ENCODE measurements at places on chromosomes 1 and 21. TPM values are rescaled to one million over a fixed set of nuclear protein-coding genes. Genes with fewer than 3 reads are reported as not detected.
A peak's percentile ranks its signal among the peaks of the same experiment; 100 is the strongest.

Gene CFAP74
- total RNA-seq: not detected

Gene LAMB3
- total RNA-seq: 1.3 TPM

Gene FCRL2
- total RNA-seq: not detected

Gene DUSP23
- total RNA-seq: 27.7 TPM

Gene DMAP1
- total RNA-seq: 38.6 TPM

Gene TMEM52
- total RNA-seq: 21.5 TPM

Gene RPL11
- 1,751 TPM for total RNA-seq

Gene CELA3A
- total RNA-seq: 5.4 TPM

Gene CA6
- not detected for total RNA-seq

- H3K36me3 ChIP-seq: no peaks in the 10 kb centered on the region
- H3K27ac ChIP-seq: no peak overlapping the region
These were observed 171.8 kb downstream of the FCRL5 start for GRCh38 chr1:157380523-157380922.

DNA sequence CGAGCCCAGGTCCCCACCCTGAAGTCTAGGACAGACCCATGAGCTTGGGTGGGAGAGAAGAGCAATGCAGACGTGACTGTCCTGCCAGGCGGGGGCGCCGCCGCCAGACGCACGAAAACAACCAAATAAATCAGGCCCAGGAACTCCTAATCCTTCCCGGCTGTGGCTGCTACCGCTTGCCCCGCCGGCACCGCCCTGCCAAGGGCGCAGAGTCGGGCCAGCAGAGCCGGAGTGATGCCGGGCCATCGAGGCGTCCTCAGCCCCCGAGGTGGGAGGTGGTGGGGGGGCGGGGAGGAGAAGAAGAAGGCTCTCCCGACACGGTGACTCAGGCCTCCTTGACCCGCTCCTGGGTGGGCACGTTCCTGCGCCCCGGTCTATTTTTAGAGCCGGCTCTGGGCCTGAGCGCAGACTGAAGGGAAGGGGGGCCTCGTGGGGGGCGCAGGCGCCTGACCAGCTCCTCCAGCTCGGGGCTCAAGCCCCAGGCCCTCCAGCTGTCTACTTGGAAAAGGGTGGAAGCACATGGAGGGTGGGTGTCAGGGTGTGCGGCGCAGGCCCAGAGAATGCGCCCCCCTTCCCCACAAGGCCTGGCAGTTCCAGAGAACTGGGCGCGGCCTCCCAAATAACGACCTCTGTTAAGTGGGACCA, 10.7 kb upstream of the COL16A1 start:
- peak; percentile 58 for DNase-seq
- peaks cover 34% of the 10 kb centered on the region for H3K27me3 ChIP-seq
- H3K4me1 ChIP-seq: peaks cover 26% of the 10 kb centered on the region
- peak overlapping the region; percentile 24 for H3K4me3 ChIP-seq
- no peaks in the 10 kb centered on the region for H3K36me3 ChIP-seq
- H3K27ac ChIP-seq: no peak overlapping the region

DNA sequence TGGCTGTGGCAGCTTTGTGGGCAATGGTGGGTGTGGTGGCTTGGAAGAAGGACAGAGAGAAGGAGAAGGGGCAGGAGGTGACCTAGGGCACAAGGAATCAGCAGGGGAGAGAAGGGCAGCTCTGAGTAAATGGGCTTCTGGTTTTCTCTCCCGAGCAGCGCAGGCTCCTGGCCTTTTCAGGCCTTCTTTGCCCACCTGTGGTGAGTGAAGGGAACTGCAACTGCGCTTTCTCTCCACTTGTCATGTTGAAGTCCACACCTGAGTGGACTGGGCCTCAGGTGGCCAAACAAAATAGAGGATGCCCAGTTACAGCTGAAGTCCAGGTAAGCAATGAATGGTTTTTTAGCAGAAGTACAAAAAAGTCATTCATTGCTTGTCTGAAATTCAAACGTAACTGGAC, 29.4 kb upstream of the KCNA10 start:
- no peak overlapping the region for H3K27ac ChIP-seq
- H3K36me3 ChIP-seq: no peaks in the 10 kb centered on the region
- no peaks in the 10 kb centered on the region for H3K4me1 ChIP-seq
- H3K4me3 ChIP-seq: no peak overlapping the region

DNA sequence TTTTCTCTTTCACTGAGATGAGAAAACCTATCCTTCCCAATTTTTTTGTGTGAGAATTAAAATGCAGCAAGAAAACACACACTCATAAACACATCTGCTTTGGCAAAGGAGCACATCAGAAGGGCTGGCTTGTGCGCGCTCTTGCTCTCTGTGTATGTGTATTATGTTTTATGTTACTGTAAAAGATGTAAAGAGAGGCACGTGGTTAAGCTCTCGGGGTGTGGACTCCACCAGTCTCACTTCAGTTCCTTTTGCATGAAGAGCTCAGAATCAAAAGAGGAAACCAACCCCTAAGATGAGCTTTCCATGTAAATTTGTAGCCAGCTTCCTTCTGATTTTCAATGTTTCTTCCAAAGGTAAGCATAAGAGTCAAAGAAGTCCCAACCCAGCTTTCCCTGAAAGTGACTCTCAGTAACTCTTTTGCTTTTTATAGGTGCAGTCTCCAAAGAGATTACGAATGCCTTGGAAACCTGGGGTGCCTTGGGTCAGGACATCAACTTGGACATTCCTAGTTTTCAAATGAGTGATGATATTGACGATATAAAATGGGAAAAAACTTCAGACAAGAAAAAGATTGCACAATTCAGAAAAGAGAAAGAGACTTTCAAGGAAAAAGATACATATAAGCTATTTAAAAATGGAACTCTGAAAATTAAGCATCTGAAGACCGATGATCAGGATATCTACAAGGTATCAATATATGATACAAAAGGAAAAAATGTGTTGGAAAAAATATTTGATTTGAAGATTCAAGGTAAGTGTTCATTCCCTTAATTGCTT, at the start of gene CD2:
CD2 (plus strand) TSS at position 233 of the 780 bp plus-strand sequence; CDS start at position 296, 63 bp downstream.
- H3K27ac ChIP-seq: no peak within 1 kb of the TSS
- no peak for DNase-seq
- H3K36me3 ChIP-seq: no peaks in the 10 kb centered on the region
- peaks cover 8% of the 10 kb centered on the region for H3K4me1 ChIP-seq
- no peak within 1 kb of the TSS for H3K4me3 ChIP-seq

- no peak for DNase-seq
- H3K27me3 ChIP-seq: no peaks in the 10 kb centered on the region
- H3K36me3 ChIP-seq: peaks cover 70% of the 10 kb centered on the region
- no peak overlapping the region for H3K27ac ChIP-seq
These were observed 16.8 kb downstream of the LRP8 start for GRCh38 chr1:53310847-53311681.

GRCh38 chr21:19833082-19833481, 1165.1 kb upstream of the NCAM2 start:
- no peaks in the 10 kb centered on the region for H3K27me3 ChIP-seq
- H3K4me1 ChIP-seq: no peaks in the 10 kb centered on the region
- H3K27ac ChIP-seq: no peak overlapping the region
- H3K36me3 ChIP-seq: no peaks in the 10 kb centered on the region
- DNase-seq: no peak
- H3K4me3 ChIP-seq: no peak overlapping the region

DNA sequence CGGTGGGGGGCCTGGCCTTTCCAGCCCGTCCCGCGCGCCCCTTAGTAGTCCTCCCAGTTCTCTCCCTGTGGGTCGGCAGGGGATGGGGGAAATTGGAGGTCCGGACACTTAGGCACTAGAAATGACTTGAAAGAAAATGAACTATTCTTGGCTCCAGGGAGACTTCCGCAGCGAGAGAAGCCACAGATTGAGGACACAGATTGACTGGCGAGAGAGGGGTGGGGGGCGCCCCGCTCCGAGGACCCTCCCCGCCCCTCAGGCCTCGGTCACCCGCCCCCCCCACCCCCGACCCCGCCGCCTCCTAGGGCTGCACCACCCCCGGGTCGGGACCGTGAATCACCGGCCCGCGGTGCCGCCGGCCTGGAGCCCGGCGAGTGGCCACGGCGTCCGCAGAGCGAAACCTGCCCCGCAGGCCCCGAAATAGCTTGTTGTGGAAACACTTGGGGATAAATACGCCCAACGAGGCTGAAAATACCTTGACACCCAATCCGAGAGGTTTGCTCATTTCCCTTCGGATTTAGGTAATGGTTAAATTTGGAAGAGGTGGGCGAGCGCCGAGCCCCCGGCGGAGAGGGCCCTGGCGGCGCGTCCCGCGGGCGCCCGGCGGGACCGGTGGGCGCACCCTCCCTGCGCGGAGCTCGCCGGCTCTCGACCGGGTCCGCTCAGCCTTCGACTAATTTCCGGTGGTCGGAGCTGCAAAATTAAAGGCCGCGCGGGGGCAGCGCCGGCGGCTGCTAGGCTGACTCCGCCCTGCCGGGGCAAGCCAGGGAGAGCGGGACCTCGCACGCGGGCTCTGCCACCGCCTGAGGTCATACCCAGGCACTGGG, at the start of gene GFI1:
GFI1 (minus strand) TSS at position 675 of the 827 bp plus-strand sequence. CDS start 3,438 bp downstream, outside the sequence.
- H3K27ac ChIP-seq: no peak within 1 kb of the TSS
- no peaks in the 10 kb centered on the region for H3K4me1 ChIP-seq
- H3K27me3 ChIP-seq: peaks cover 26% of the 10 kb centered on the region
- DNase-seq: no peak
- peak within 1 kb of the TSS; percentile 50 for H3K4me3 ChIP-seq

- no peaks in the 10 kb centered on the region for H3K27me3 ChIP-seq
- no peaks in the 10 kb centered on the region for H3K36me3 ChIP-seq
- H3K4me1 ChIP-seq: peaks cover 8% of the 10 kb centered on the region
- DNase-seq: no peak
These were observed 60.8 kb upstream of the PRKACB start for GRCh38 chr1:84083307-84083706.

DNA sequence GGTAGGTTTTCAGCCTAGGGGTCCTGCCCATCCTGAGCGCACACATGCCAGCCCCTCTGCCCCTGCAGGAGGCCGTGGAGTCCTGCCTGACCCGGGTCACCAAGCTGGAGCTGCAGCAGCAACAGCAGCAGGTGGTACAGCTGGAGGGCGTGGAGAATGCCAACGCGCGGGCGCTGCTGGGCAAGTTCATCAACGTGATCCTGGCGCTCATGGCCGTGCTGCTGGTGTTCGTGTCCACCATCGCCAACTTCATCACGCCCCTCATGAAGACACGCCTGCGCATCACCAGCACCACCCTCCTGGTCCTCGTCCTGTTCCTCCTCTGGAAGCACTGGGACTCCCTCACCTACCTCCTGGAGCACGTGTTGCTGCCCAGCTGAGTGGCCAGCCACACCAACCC, 44.0 kb downstream of the TMCC2 start:
- no peaks in the 10 kb centered on the region for H3K27me3 ChIP-seq
- H3K4me1 ChIP-seq: peaks cover 22% of the 10 kb centered on the region
- H3K27ac ChIP-seq: no peak overlapping the region
- DNase-seq: no peak
- H3K36me3 ChIP-seq: no peaks in the 10 kb centered on the region

GRCh38 chr1:221240690-221241089, 361.4 kb downstream of the HLX start:
- H3K27ac ChIP-seq: no peak overlapping the region
- no peaks in the 10 kb centered on the region for H3K4me1 ChIP-seq
- H3K36me3 ChIP-seq: no peaks in the 10 kb centered on the region
- no peaks in the 10 kb centered on the region for H3K27me3 ChIP-seq
- no peak overlapping the region for H3K4me3 ChIP-seq
- DNase-seq: no peak

Data from K562 (cell line).